ENCODE measurements at places on chromosomes 2 and 18.
A peak's percentile ranks its signal among the peaks of the same experiment; 100 is the strongest.

- peak; percentile 72 for DNase-seq
These were observed 1.0 kb downstream of the PLEKHB2 start for GRCh38 chr2:131105950-131106801.

DNA sequence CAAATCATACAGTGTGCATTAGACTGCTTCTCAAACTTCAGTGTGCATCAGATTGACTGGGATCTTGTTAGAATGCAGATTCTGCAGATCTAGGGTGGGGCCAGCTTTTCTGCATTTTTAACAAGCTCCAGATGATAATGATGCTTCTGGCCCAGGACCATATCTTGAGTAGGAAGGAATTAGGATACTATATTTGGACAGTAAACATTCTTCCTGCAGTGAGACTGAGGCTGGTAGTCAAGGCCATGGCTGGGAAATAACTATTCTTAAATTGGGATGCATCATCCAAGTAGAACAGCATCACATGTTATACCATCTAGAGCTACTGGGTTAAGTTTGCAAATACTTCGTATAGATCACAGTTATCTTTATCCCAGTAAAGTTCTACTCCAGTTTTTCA is 28.4 kb upstream of the ARMC9 start:
- no peak for DNase-seq

DNA sequence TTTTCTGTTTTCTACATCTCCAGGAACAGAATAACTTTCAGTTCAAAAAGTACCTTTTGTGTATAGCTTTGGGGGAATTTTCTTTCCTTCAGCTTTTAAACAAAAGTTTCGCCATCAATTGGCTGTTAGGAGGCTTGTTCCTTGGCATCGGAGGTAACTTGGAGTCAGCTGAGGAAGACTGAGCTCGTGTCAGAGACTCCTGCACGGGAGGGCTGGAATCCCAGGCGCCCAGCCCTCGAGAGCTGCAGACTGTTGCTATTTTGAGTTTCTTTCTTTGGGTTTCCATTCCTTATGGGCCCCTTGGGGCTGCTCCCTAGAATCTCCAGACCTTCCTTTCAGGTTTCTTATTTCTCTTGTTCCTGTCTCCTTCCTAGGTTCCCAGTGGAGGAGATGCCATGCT is 8.1 kb downstream of the EMILIN2 start:
- no peak for DNase-seq

- no peak for DNase-seq
These were observed 9.8 kb upstream of the MGAT5 start for GRCh38 chr2:134244086-134244485.

DNA sequence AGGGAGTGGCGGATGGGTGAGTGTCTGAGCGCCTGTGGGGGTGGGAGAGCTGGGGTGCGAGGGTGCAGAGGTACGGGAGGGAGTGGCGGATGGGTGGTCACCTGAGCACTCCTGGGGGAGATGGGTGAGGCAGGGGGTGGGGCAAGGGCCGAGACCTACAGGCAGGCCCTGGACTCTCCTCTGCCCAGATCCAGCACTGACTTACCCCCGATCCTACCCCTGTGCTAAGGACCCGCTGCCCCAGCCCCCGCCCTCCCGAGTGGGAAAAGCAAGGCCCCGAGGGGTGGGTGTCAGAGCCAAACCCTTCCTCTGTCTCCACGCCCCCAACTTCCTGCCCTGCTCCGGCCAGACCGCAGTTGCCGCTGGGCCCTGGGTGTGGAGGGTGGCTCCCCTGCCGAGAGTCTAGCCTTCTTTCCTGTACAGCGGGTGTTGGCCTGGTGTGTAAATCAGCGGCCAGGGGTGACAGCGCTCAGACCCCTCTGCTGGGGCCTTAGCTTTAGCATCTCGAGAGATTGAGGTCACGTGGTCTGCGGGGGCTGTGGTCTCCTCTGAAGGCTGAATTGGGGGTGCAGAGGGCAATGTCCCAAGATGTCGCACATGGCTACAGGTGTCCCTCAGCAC is 12.5 kb downstream of the BOK start:
- no peak for DNase-seq

GRCh38 chr2:128384446-128384845 is 65.8 kb upstream of the HS6ST1 start:
- DNase-seq: no peak
